ENCODE measurements at places on chromosomes 13 and 19. TPM values are rescaled to one million over a fixed set of nuclear protein-coding genes. Genes with fewer than 3 reads are reported as not detected.
A peak's percentile ranks its signal among the peaks of the same experiment; 100 is the strongest.

DNA sequence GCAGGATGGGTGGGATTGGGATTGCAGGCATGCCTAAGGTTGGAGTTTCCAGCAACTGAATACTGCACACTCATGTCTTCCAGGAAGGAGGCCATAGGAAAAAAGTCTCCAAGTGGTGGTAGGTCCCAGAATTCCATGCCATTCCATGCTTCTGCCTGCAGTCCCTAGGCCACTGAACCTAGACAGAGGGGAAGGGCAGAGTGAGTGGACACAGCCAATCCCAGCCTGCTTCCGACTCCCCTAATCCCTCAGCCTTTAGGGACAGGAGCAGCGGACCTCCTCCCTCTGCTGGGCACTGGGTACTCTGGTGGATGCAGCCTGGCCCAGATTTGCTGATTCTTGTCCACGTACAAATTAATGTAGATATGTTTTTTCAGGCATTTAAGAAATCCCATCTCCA is 17.0 kb downstream of the VSTM2B start:
- no peak for DNase-seq

- no peak for DNase-seq
These were observed 3.3 kb downstream of the GZMM start for GRCh38 chr19:547117-547516.

DNA sequence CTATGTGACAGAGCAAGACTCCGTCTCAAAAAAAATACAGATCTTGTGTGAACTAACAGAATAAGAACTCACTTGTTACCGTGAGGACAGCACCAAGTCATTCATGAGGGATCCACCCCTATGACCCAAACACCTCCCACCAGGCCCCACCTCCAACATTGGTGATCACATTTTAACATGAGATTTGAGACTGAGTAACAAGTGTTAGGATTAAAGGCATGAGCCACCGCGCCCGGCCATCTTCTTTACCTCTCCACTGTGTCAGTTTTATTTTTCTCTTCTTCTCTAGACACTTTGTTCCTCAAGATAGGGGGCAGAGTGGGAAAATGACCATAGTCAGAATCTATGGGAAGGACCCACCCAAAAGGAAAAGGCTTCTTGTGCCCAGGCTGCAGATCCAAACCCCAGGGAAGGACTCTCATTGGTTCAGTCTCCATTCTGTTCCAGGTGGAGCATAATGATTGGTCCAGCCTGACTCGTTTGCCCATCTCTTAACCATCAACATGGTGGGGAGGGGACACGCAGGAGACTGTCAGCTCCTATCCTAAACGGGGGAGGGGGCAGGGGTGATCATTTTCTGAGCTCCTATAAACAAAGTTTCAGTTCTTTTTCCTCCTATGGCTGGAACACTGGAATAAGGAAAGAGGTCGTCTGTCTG is 1.3 kb upstream of the CALM3 start:
- peak; percentile 70 for DNase-seq

Gene KLK6
- 0.38 TPM for total RNA-seq

Gene SULT2A1
- not detected for total RNA-seq

DNA sequence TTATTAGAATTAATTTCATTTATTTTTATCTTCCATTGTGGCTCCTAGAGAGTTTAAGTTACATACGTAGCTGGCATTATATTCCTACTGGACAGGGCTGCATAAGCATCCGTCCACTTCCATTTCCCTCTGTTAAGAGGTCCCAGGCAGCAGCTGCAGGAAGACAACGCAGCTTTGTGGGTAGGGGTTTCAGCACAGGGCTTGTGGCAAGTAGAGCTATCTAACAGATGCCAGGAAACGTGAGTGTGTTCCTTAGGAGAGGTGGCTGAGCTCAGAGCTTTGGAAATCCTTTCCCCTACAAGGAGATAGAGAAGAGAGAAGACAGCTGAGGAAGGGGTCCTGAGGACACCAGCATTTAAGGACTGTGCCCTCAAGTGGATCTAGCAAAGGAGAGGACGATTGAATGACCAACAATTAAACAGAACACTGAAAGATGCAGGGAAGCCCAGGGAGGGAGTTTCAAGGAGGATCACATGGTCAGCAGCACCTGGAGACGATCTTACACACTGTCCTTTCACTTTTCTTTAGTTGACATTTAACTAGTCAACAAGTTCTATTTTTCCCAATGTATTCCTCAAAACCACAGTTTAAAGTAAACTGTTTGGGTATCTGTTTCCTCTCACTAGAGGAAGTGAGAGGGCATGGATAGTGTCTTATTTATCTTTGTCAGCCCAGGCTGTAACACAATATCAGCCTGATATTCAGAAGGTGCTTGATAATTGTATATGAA is 2.3 kb upstream of the N4BP2L1 start:
- no peak for DNase-seq

Gene WDR87
- total RNA-seq, result not detected

DNA sequence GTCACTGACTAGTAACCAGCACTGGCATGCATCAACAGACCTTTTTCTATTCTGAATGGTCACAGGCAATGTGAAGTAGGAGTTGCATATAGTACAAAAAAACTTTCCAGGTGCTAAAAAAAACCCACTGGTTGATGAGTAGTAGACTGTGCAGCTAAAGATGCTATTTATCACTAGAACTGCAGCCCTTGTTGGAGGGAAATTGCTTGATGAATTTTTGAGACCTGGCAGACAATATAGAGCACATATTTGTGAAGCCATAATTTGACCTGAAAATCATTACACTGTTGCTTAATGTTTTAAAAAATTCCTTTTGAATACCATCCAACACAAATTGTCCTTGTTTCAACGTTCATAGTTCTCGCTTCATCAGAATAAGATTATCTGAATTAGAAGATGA is 441.0 kb downstream of the KLF12 start:
- no peak for DNase-seq

GRCh38 chr19:38657633-38658222 is 10.3 kb downstream of the ACTN4 start:
- DNase-seq, result no peak

DNA sequence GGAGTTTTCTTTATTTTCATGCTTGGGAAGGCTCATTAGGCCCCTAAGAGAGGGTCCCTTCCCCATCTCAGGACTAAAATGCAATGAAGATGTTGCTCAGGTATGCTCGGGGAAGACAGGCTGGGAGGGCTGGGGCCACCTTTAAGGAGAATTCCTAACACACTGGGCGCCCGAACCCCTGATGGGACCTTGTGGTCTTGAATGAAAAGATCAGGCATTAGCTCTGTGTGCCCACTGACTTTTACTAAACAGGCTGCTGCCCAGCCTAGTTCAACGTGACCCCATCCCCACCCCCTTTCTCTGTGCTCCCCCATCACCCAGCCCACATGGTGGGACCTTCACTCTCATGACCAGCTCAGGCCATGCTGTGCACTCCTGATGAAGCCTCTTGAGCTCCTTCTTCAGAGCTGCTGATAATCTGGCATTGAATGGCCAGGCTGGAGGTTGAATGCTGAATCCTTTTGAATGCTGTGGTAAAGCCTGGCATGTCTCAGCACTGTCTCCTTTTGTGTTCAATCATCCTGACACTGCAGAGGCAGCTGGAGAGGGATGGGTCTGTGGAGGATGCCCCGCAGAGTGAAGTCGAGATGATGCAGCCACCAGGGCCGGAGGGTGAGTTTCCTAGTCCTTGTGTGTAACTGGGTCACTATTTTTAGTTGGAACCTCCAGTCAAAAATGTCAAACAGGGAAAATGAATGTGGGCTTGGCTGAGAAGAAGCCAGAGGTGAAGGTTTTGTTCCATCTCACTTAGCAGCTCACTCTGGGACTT is 209.1 kb downstream of the UQCRFS1 start:
- DNase-seq, result peak; percentile 55

DNA sequence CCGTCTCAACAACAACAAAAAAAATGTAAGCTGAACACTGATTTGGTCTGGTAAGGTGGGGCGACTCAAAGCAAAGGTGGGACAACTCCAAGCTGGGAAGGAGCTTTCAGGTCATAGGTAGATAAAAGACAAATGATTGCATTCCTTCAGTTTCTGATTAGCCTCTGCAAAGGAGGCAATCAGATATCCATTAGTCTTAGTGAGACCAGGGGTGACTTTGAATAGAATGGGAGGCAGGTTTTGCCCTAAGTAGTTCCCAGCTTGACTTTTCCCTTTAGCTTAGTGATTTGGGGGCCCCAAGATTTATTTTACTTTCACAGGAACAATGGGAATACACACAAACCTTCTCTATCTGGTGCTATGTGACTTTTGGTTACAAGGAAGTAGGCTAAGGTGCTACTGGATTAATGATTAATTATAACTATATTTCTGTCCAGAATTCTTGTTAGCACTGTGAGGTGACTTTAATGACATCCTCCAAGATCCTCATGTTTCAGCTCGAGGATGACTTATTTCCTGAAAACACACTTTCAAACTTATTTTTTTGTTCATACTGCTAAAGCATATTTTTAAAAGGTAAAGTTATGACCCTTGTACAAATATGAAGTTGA is 10.6 kb upstream of the MTRF1 start:
- no peak for DNase-seq

DNA sequence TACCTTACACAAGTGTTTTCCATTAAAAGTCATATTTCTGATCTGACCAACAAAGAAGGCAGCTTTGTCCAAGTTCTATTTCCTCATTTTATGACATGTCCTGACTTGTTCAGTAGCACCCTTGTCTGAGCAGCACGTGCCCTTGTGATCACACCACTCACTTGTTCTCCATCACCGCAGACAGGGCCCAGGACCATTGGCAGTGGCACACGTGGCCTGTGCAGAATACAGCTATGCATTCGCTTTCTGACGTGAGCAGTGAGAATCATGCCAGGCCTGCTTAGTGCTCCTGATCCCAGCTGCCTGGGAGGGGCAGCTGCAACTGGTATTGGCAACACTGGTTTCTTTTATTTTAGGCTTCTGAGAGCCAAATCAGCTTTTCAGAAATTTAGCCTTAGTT is 134.2 kb downstream of the FRY start:
- DNase-seq, result no peak

GRCh38 chr19:46978171-46978869 is 41.3 kb upstream of the NPAS1 start:
- DNase-seq, result no peak

- no peak for DNase-seq
These were observed 66.5 kb upstream of the STARD13 start for GRCh38 chr13:33352041-33352440.

DNA sequence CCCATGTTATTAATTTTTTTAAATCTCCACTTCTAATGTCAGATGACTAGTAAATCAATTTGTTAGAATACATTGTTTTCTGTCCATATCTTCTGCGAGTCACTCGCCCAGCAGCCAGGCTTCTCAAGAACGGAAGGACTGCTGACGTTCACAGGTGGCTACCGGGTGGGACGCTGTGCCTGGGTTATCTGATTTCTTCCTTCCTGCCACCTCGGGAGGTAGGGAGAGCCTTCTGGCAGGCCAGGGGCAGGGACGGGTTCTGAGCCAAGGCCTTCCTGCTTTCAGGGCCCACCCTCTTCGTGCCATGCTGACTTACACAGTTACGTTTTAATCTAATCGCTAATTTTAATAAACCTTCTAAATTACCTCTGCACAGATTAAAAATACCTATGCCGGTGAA is 7.9 kb upstream of the C1QTNF9 start:
- DNase-seq, result no peak

Gene MRPL57
- 39.3 TPM for total RNA-seq

Gene ADGRE3
- not detected for total RNA-seq

- DNase-seq, result peak; percentile 95
These were observed 24.6 kb upstream of the SEMA6B start for GRCh38 chr19:4583961-4584669.

DNA sequence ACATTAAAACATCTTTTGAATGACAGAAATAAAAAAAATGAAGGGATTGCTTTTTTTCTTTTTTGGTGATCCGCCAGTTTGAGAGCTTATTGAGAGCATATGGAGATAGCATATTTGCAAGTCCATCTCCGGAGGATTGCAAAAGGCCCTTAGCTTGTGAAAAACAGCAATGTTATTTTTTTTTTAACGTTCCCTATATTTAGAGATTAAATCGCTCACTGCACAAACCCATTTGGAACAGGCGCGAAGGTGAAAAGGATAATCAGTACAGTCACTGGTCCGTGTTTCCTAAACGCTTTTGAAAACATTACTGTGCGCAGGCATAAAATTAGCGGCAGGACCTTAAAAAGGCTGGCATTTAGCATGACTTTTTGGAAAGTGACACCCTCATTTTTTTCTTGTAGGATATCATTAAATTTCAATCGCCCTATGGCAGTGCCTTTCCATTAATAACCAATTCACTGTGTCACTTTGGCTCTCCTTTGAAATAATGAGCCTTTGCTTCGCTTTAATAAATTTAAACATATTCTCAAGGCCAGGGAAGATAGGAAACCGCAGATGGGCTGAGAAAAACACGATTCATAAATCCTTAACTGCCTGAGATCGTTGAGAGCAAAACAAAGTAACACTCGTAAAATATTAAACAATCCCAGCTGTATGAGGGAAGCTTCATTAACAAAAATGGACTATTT is 342.2 kb downstream of the DACH1 start:
- no peak for DNase-seq

Gene LMTK3
- total RNA-seq, result 3.0 TPM

Gene AXL
- 26.8 TPM for total RNA-seq

DNA sequence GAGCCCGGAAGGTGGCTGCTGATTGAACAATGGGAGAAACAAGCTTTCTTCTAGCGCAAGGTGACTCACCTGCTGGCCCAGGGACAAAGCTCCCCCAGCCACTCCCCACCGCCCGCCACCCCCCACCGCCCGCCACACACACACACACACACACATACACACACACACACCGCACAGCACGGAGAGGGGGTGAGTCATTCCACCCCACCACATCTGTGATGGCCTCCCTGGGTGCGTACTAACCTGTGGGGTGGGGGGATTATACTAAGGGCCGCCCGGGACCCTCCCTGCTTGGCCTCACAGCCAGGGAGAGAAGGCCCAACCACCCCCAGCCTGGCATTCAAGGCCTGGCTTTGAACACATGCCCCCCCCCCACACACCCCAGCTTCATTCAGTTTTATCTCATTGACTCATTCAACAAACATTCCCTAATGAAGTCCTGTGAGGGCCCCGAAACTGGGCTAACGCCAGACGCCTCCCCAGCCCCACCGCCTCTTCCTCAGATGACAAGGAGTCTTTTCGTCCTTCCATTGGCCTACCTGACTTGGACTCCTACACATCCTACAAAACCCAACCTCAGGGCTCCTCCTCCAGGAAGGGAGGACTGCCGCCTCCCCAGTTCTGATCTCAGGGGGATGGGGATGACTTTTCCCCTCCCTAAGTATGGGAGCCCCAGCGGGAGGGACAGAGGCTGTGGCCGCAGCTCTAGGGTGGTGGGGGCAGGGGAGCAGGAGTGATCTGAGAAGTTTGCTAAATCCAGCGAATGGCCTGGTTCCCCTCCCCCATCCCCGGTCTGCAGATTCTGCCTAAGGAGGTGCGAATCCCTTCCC is 5.8 kb upstream of the ONECUT3 start:
- peak; percentile 89 for DNase-seq

DNA sequence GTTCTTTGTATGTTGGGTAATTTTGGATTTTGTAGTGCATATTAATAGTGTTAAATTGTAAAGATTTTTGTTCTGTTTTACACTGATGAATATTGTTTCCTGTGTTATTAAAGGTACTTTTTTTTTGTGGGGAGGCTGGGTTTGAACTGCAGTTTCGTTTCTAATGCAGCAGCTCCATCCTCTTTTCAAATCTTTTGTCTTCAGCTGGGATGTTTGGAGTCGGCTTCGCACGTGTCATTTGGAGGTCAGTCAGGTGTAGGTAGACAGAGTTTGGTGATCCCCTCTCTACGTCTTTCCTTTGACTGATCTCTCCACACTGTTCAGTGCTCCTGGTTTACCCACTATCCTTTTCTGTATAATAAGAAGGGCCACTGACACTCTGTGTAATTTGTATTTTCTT is 30.3 kb downstream of the TDRD3 start:
- no peak for DNase-seq

Measured in H7 (cell line).